ENCODE measurements at places on chromosomes 2 and 18.

DNA sequence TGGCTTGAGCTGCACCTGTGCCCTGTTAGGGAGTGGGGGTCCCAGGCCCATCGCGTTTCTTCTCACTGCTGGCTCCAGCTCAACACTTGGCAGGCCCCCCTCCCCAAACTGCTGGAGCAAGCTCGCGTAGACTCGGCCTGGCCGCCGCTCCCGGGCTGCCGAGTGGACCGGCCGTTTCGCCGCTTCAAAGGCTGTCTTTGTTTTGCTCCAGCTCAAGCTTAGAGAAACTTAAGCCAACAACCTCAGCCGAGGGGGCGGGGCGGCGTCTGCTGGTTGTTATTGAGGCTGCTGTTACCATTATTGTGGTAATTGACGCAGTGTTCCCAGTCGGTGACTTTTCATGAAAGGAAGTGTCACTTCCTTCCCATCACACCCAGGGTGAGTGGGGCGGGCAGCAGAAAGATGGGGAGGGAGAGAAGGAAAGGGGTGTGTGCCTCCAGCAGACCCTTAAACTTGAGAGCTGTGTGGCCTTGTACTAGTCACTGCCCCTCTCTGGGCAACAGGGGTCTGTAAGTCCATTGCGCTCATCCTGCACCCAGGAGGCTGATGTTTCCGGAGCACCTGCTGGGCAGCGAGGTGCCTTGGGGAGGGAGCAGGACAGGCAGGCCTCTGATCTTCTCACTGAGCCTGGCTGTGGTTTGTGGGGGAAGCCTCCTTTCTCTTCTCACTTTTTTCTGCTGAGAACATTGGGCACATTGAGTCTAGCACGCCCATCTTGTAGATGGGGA, 2.1 kb downstream of the ARID5A start:
- H3K27ac ChIP-seq = peak overlapping the region; percentile 95
- DNase-seq = peak; percentile 89
- H3K4me1 ChIP-seq = peaks cover 50% of the 10 kb centered on the region
- H3K4me3 ChIP-seq = peak overlapping the region; percentile 99
- no peaks in the 10 kb centered on the region for H3K27me3 ChIP-seq

GRCh38 chr2:73059106-73059505, 12.4 kb downstream of the SFXN5 start:
- no peak overlapping the region for H3K4me3 ChIP-seq
- peaks cover 9% of the 10 kb centered on the region for H3K4me1 ChIP-seq
- DNase-seq = no peak
- H3K27ac ChIP-seq = no peak overlapping the region
- H3K27me3 ChIP-seq = no peaks in the 10 kb centered on the region
- H3K36me3 ChIP-seq = peaks cover 35% of the 10 kb centered on the region

DNA sequence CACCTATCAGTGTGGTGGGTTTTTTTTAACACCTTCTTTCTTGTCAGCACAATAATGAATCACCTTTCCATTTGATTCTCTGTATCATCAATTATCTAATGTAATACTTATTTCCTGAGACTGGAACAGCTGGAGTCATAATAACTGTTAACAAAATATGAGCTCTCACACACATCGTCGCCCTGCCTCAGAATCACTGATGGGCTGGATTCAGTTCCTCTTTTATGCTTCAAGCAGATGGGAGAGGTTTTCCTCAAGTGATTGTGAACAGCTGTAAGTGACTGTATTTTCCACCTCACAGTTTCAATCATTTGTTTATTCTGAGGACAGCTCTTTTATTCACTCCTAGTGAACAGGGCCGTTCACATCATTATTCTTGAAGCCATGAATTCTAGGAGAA, 330.2 kb downstream of the DSC3 start:
- no peaks in the 10 kb centered on the region for H3K36me3 ChIP-seq
- no peak overlapping the region for H3K27ac ChIP-seq
- H3K27me3 ChIP-seq = no peaks in the 10 kb centered on the region
- no peak overlapping the region for H3K4me3 ChIP-seq
- no peaks in the 10 kb centered on the region for H3K4me1 ChIP-seq

DNA sequence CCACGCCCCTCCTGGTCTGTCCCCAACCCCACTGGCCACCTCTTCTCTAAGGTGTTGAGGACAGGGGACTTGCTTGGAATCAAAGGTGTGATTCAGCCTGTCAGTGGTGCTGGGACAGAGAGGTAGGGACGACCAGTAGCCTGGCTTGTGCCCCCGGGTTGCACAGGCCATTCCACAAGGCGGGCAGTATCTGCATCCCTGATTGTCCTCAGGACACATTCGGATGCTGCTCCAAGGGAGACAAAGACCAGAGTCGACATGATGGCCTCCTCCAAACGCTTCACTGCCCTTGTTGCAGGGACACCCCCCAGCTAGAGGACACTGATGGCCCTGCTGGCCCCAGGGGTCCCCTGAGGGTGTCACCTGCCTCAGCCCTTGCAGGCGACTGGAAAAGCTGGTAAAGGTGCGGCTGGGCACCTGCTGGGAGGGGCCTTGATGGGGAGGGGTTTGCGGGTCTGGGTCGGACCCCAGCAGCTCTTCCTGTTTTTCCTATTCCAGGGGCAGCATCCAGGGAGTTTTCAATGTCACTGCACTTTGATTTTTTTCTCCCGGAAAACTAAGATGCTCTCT, 98.0 kb downstream of the PTGR3 start:
- H3K27me3 ChIP-seq = no peaks in the 10 kb centered on the region
- no peak overlapping the region for H3K27ac ChIP-seq
- no peak overlapping the region for H3K4me3 ChIP-seq
- no peaks in the 10 kb centered on the region for H3K36me3 ChIP-seq
- DNase-seq = no peak

- H3K27ac ChIP-seq = no peak overlapping the region
- H3K4me1 ChIP-seq = no peaks in the 10 kb centered on the region
- H3K4me3 ChIP-seq = no peak overlapping the region
- peaks cover 37% of the 10 kb centered on the region for H3K27me3 ChIP-seq
Observed at GRCh38 chr2:20959252-20959651, 84.6 kb downstream of the APOB start.

DNA sequence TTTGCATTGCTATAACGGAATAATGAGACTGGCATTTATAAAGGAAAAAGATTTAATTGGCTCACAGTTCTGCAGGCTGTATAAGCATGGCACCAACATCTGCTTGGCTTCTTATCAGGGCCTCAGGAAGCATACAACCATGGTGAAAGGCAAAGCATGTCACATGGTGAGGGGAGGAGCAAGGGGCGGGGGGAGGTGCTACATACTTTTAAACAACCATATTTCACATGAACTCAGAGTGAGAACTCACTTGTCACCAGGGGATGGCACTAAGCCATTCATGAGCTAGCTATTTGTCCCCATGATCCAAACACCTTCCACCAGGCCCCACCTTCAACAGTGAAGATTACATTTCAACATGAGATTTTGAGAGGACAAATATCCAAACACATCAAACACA, 188.7 kb downstream of the MBD5 start:
- H3K36me3 ChIP-seq = no peaks in the 10 kb centered on the region
- DNase-seq = no peak
- no peak overlapping the region for H3K27ac ChIP-seq
- H3K27me3 ChIP-seq = no peaks in the 10 kb centered on the region
- H3K4me3 ChIP-seq = no peak overlapping the region
- H3K4me1 ChIP-seq = no peaks in the 10 kb centered on the region

DNA sequence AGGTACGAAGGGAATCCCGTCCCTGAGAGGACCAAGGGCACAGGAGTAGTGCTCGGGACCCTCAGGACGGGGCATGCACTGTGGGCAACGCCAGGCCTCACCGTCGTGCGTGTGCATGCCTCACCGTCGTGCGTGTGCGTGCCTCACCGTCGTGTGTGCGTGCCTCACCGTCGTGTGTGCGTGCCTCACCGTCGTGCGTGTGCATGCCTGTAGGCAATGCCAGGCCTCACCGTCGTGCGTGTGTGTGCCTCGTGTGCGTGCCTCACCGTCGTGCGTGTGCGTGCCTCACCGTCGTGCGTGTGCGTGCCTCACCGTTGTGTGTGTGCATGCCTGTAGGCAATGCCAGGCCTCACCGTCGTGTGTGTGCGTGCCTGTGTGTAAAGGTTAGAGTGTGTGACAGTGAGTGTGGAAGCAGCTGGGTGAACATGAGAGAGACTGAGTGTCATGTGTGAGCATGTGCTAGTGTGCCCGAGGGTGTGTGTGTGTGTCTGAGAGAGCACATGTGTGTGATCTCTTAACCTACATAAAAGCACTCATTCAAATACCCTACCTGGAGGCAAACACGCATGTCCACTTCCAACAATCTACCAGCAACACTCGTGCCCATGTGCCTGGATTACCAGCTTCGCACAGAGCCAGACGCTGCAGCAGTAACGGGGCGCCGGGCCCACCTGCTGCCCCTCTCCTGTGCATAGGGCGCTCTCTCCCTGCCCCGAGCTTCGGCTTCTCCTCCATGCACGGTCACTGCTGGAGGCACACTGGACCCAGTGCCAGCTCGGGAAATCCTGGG, 36.3 kb downstream of the ZNF516 start:
- no peak overlapping the region for H3K4me3 ChIP-seq
- H3K27me3 ChIP-seq = no peaks in the 10 kb centered on the region
- peaks cover 19% of the 10 kb centered on the region for H3K4me1 ChIP-seq
- peaks cover 22% of the 10 kb centered on the region for H3K36me3 ChIP-seq
- DNase-seq = no peak

GRCh38 chr2:163198972-163199371, 360.4 kb upstream of the KCNH7 start:
- no peaks in the 10 kb centered on the region for H3K27me3 ChIP-seq
- H3K36me3 ChIP-seq = no peaks in the 10 kb centered on the region
- no peak for DNase-seq
- H3K4me3 ChIP-seq = no peak overlapping the region
- no peak overlapping the region for H3K27ac ChIP-seq

GRCh38 chr2:160299540-160299939, 99.5 kb upstream of the ITGB6 start:
- peak overlapping the region; percentile 45 for H3K27ac ChIP-seq
- H3K4me3 ChIP-seq = no peak overlapping the region
- no peak for DNase-seq
- H3K36me3 ChIP-seq = peaks cover 94% of the 10 kb centered on the region

DNA sequence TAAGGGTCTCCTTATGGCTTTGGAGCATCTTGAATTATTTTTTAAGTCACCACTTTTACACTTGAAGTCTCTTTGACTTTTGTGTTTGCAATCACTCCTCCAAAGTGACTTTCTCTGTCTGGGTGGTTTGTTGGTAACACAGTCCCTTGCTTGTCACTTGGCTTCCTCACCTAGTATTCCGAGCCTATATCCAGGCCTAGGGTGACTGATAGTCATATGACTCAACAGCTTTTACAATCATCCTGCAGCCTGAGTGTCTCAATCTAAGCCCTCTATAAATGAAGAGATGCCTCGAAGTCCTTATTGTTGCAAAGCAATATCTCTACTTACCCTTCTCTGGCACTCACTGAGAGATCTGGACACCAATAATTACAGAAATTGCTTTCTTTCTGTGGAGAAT, 53.9 kb upstream of the SETBP1 start:
- H3K27me3 ChIP-seq = no peaks in the 10 kb centered on the region
- no peaks in the 10 kb centered on the region for H3K36me3 ChIP-seq
- H3K4me3 ChIP-seq = no peak overlapping the region
- no peak overlapping the region for H3K27ac ChIP-seq
- peaks cover 10% of the 10 kb centered on the region for H3K4me1 ChIP-seq

DNA sequence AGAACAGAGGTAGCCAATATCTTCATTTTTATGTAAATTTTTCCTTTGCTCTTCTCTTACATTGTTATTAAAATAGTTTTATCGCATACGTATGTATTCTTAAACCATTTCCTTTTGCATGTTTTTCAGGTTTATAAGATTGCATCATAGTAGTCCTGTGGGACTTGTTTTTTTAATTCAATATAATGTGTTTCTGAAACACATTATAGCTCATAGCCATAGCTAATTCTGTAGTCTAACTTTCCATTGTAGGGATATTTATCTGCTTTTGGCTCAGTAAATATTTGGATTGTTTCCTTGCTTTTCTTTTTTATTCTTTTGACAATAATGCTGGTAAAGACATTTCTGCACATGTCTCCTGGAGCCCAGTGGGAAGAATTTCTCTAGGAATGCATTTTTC, 484.3 kb downstream of the PTPRM start:
- DNase-seq = no peak
- no peaks in the 10 kb centered on the region for H3K36me3 ChIP-seq
- no peak overlapping the region for H3K27ac ChIP-seq
- no peak overlapping the region for H3K4me3 ChIP-seq
- no peaks in the 10 kb centered on the region for H3K27me3 ChIP-seq

DNA sequence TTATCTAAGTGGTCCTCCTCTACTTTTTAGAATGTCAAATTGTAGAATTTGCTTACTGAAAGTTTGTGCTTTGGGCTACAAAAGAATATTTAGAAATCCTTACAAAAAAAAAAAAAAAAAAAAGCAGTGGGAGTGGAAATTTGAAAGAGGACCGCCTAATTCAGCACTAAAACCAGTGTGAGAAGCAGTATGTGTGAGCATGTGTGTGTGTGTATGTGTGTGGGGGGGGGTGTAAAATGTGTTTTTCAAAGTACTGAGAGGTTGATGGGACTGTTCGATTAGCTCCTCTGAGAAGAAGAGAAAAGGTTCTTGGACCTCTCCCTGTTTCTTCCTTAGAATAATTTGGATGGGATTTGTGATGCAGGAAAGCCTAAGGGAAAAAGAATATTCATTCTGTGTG, at the start of gene VIT:
TSS of gene VIT (plus strand) at position 175 of the 400 bp plus-strand sequence. CDS start 19,664 bp downstream, outside the sequence.
- H3K36me3 ChIP-seq = no peaks in the 10 kb centered on the region
- H3K27ac ChIP-seq = peak within 1 kb of the TSS; percentile 28
- peak within 1 kb of the TSS; percentile 38 for H3K4me3 ChIP-seq
- H3K27me3 ChIP-seq = no peaks in the 10 kb centered on the region
- H3K4me1 ChIP-seq = no peaks in the 10 kb centered on the region
- no peak for DNase-seq

- DNase-seq = no peak
- no peak overlapping the region for H3K27ac ChIP-seq
- no peak overlapping the region for H3K4me3 ChIP-seq
Observed at GRCh38 chr2:239586651-239587310, 186.0 kb upstream of the HDAC4 start.

GRCh38 chr2:69278366-69278765, 108.7 kb downstream of the GFPT1 start:
- H3K4me3 ChIP-seq = no peak overlapping the region
- H3K4me1 ChIP-seq = no peaks in the 10 kb centered on the region
- H3K36me3 ChIP-seq = no peaks in the 10 kb centered on the region
- DNase-seq = no peak
- H3K27me3 ChIP-seq = no peaks in the 10 kb centered on the region

GRCh38 chr2:160499865-160500264, 6.3 kb upstream of the RBMS1 start:
- peaks cover 2% of the 10 kb centered on the region for H3K4me1 ChIP-seq
- H3K27ac ChIP-seq = no peak overlapping the region
- no peaks in the 10 kb centered on the region for H3K27me3 ChIP-seq
- no peaks in the 10 kb centered on the region for H3K36me3 ChIP-seq
- no peak overlapping the region for H3K4me3 ChIP-seq
- DNase-seq = no peak

DNA sequence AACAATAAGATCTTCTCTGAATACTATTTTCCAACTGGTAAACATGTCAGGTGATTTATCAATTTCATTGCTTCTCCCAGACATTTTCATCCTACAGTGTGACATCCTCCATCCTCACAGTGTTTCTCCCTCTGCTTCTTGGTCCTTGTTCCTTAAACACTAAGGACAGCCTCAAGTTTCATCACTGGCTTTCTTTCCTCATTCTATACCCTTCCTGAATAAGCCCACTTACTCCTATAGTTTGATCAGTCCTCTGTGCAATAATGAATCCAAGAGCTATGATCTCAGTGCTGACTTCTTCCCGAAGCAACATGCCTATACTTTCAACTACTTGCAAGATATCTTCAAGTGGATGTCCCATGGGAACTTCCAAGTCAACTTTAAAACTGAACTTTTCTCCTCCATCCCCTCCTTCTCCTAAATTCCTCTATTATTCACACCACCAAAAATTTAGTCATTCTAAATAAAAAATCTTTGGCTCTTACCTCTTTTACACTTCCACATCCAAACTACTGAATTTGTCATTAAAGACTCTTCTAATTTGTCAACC, 87.6 kb downstream of the FAM228A start:
- DNase-seq = no peak
- H3K4me3 ChIP-seq = no peak overlapping the region
- no peaks in the 10 kb centered on the region for H3K27me3 ChIP-seq
- peaks cover 89% of the 10 kb centered on the region for H3K36me3 ChIP-seq
- H3K4me1 ChIP-seq = peaks cover 8% of the 10 kb centered on the region
